ENCODE measurements at places on chromosomes 7 and 10.
A peak's percentile ranks its signal among the peaks of the same experiment; 100 is the strongest.

DNA sequence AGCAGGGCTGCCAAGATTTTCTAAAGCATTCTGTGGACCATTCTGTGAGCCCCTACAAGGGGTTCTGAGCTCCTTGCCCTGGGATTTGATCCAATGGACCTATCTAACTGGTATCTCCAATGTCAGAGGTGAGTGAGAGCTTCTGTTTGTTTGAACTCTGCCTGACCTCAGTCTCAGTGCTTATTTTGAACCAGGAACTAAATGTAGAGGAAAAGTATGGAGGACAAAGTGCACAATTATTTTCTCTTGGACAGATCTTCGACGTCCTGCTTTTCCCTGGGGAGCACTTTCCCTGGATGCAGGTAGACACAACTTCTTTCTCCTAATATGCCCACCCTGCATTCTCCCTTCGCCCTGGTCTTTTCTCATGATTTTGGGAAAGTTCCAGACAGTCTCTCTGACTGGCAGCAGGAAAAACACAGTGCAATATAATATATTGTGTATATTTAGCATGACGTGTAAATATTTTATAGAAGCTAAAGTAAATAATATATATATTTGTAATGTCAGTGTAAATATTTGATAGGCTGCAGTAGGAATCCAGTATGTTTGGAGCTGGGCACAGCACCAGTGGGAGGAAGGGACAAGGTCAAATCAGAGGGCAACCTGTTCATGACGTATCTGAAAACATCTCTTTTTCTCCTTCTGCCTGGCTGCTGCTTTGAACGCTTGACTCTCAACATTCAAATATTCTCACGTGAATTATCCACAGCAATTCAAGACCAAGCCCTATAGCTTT lies 184.0 kb upstream of the LYZL1 start:
- DNase-seq: no peak

- peak; percentile 11 for DNase-seq
These were observed 584 bp upstream of the RUNDC3B start for GRCh38 chr7:87627634-87627994.

- DNase-seq: no peak
These were observed 42.6 kb upstream of the NRP1 start for GRCh38 chr10:33376976-33377657.

GRCh38 chr10:51319173-51319435 lies 244.8 kb downstream of the PRKG1 start:
- DNase-seq: no peak

DNA sequence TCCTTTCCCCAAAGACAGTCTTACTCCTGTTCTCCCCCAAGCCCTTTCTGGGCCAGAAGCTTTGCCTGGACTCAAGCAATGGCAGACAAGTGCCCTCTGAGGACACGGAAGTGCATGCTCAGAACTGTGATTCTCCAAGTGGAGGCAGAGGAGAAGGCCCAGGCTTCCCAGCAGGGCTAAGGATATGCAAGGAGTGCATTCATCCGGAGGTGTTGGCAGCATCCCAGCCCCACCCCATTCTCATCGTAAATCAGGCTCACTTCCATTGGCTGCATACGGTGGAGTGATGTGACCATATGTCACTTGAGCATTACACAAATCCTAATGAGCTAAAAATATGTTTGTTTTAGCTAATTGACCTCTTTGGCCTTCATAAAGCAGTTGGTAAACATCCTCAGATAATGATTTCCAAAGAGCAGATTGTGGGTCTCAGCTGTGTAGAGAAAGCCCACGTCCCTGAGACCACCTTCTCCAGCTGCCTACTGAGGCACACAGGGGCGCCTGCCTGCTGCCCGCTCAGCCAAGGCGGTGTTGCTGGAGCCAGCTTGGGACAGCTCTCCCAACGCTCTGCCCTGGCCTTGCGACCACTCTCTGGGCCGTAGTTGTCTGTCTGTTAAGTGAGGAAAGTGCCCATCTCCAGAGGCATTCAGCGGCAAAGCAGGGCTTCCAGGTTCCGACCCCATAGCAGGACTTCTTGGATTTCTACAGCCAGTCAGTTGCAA lies 1.4 kb upstream of the RBP3 start:
- DNase-seq: no peak
